B cell (primary cell): ENCODE measurements at places on chromosomes 4 and X. TPM values are rescaled to one million over a fixed set of nuclear protein-coding genes. Genes with fewer than 3 reads are reported as not detected.

Gene CT45A10
- not detected in 2 replicates for total RNA-seq

Gene SHOX
- not detected in 2 replicates for total RNA-seq

Gene YIPF7
- total RNA-seq, result 0.53 TPM in 1 of 2 replicates, not detected in the other

Gene MGAT4D
- total RNA-seq, result not detected in 2 replicates
